Activated T-cell treated with anti-CD3 and anti-CD28 coated beads, Interleukin-2, amount 50 U/mL, for 48 hours (primary cell): ENCODE measurements at places on chromosomes 1 and 21.

GRCh38 chr1:222713091-222713961 lies 962 bp downstream of the BROX start:
- peak; percentile 89 for DNase-seq

DNA sequence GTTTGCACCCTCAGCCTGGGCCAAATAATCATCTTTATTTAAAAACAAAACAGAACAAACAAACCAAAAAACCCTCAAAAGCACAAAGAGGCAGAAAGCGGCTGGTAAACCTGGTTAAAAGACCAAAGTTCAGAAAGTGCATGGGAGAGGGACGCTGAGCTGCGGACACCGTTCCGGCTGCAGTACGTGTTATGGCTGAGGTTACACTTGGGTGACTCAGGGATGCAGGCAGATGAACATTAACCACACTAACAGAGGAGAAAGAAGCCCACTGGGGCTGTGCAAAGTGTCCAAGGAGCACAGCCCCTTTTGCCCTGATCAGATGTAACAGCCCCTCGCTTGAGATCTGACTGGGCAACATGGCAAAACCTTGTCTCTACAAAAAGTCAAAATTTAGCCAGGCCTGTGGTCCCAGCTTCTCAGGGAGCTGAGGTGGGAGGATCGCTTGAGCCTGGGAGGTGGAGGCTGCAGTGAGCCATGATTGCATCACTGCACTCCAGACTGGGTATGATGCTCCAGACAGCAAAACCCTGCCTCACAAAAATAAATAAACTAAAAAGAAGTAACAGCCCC lies 28.3 kb downstream of the GPR157 start:
- DNase-seq, result no peak

DNA sequence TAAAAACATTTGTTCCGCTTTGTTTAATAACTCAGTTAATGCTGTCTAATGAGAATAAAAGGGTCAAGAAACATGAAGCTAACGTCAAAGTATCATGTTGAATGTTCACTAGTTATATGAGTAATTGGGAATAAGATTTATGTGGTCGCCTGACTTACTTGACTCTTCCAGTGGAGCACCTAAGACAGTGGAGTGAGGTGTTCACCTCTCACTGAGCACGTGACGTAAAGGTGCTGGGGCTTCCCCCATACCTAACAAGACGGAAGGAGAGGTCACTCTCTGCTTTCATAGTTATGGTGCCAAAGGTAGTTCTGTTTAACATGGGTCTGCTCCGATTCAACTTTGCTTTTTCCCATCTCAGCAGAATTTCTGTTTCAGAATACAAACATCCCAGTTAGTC lies 686 bp downstream of the KMO start:
- DNase-seq, result no peak

- DNase-seq, result no peak
These were observed 552.4 kb upstream of the DAB1 start for GRCh38 chr1:57976216-57976615.

- DNase-seq, result no peak
These were observed 372.2 kb upstream of the PKN2 start for GRCh38 chr1:88311907-88312306.
